ENCODE measurements at places on chromosomes 1 and 21.

- no peak for DNase-seq
These were observed 4.2 kb downstream of the SPOCD1 start for GRCh38 chr1:31811605-31812004.

- DNase-seq: no peak
These were observed 106.2 kb downstream of the CENPF start for GRCh38 chr1:214709241-214709640.

DNA sequence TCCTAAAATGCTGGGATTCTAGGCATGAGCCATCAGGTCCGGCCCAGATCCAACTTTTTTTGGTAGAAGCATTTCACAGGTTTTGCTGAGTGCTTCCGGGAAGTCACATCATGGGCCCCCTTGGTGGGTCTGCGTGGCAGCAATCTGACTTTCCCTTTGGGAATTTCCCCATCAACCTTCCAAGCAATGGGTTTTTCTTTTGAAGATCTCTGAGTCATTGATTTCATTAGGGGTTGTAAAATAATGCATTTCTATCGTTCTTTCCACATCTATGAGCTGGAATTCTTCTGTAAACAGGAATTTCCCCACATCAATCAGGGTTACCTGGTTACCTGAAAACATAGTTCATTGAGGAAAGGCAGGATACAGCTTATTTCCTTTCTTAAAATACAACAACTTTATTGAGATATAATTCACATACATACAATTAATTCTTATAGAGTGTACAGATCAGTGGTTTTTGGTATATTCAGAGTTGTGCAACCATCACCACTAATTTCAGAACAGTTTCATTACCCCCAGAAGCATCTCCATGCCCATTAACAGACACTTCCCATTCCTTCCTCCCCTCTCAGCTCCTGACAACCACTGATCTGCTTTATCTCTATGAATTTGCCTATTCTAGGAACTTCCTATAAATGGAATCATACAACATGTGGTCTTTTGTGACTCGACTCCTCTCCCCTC, 9.9 kb upstream of the ZBTB17 start:
- no peak for DNase-seq

- DNase-seq: peak; percentile 66
These were observed 256.3 kb upstream of the IRF2BP2 start for GRCh38 chr1:234866007-234866866.

GRCh38 chr1:109113590-109114341, at the start of gene ELAPOR1:
Gene ELAPOR1, plus strand, starts transcription at chr1:109114115. Its CDS starts 69 bp downstream, at chr1:109114184.
- DNase-seq: peak; percentile 81

DNA sequence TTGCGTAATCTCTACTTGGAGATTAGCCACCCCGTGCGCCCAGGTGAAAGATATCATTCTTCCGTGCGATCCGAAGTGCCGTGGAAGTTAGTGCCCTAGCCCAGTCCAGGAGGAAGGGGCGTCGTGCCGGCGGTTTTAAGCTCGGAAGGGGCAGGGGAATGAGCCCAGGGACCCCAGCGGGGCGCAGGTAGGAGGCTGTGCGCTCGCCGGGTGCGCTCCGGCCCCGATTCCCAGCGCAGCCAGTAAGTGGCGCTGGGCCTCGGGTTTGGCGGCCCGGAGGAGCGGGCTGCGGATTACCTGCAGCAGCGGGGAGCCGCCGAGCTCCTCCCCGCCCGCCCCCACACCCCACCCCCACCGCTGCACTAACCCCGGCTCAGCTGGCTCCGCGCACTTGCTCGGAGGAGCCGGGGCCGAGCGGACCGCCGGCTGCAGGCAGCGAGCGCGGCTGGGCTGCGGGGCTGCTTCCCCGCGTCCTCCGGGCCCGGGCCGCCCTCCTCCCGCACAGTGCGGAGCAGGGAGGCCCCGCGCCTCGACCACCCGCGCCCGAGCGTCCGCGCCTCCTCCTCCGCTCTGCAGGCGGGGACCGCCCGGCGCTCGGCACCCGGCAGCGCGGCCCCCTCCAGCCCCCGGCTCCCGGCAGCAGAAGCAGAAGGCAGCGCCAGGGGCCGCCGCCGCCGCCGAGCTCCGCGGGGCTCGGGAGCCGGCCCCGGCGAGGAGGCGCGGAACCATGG, at the start of gene RYR2:
TSS of gene RYR2 (plus strand) at position 390 of the 731 bp plus-strand sequence. CDS start at position 728, 338 bp downstream.
- no peak for DNase-seq

DNA sequence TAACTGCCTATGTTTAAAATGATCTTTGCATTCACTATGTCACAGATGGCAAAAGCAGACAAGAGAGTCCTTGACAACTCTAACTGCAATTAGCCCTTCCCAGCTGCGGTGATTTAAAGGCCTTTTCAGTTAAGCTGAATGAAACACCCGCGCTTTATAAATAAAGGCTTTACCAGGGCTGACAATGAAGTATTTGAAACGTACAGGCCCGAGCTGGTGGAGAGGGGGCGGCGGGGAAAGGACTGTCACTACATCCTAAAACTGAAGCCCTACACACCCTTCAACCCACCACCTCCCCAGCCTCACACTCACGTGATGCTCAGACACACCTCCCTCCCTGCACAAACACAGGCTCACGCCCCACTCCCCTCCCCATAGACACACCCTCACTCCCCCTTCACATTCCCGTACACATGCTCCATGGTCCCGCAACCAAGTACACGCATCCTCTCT, 45.5 kb downstream of the GRIK3 start:
- no peak for DNase-seq

GRCh38 chr1:22364764-22365163, 86.9 kb upstream of the ZBTB40 start:
- DNase-seq: no peak

DNA sequence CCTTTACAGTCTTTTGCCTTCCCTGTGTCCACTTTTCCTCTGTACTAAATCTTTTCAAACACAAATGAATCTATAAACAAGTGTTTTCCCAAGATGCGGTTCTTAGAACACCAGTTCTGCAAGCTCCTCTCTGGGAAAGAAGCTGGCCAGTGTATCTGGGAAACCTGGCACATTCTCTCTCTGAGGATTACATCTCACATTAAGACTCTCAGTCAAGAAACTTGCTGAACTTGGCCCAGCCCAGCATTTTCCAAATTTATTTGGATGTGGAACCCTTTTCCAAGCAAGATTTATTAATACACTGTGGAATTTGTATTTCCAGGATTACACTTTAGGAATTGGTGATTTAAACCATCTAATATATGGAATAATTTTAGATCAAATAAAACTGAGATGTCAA, 105.7 kb downstream of the ZNF281 start:
- no peak for DNase-seq
